Esophagus squamous epithelium (tissue), 5 donors: ENCODE measurements at places on chromosomes 6 and 20.

DNA sequence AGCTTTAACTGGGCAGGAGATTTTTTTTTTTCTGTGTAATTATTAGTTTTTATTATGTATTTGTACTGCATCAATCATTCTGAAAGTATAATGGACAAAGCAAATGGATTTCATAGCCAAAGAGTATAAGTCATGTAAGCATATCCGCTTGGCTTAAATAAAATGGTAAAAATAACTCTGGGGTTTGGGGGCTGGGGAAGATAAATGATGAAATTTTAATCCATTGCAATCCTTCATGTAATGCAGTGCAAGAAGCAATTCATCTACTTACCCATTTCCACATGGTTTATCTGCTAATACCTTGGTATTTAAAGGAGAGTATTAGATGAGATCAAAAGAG is 781.4 kb downstream of the QKI start:
- no peak overlapping the region for H3K4me3 ChIP-seq
- no peaks in the 10 kb centered on the region for H3K4me1 ChIP-seq
- no peaks in the 10 kb centered on the region for H3K27me3 ChIP-seq
- DNase-seq: no peak

DNA sequence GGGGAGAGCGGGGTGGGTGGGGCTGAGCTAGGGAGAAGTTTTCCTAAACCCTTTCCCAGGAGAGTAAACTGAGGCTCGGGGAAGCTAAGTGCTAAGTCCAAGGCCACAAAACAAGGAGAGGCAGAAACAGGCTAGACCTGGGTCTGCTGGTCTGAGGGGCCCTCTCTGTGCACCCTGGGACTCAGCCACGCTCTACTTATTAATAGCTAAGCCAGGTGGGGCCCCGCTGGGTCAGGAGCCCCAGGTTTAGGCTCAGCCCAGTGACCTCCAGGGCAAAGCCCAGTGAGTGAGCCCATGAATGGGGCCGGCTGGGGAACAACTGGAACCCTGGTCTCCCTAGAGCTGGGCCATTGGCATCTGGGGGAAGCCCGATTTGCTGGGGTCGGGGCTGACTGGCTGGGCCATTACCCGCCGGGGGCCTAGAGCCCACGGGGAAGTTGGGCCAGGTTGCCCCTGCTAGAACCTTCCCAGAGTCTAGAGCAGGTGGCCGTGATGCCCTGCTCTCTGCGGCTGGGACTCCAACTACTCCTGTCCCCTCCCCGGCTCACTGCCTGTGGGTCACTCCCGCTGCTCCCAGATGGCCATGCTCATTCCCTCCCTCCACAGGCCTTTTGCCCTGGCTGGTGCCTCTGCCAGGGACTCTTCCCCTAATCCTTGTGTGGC is 24.1 kb upstream of the NOL4L start:
- no peak overlapping the region for H3K4me3 ChIP-seq
- H3K27me3 ChIP-seq: no peaks in the 10 kb centered on the region
- no peak overlapping the region for H3K27ac ChIP-seq
- no peaks in the 10 kb centered on the region for H3K36me3 ChIP-seq

- peaks cover 2% of the 10 kb centered on the region for H3K4me1 ChIP-seq
- H3K4me3 ChIP-seq: no peak overlapping the region
- DNase-seq: no peak
- no peaks in the 10 kb centered on the region for H3K36me3 ChIP-seq
- no peak overlapping the region for H3K27ac ChIP-seq
- no peaks in the 10 kb centered on the region for H3K27me3 ChIP-seq
Observed at GRCh38 chr20:20546402-20546801, 166.0 kb downstream of the RALGAPA2 start.

DNA sequence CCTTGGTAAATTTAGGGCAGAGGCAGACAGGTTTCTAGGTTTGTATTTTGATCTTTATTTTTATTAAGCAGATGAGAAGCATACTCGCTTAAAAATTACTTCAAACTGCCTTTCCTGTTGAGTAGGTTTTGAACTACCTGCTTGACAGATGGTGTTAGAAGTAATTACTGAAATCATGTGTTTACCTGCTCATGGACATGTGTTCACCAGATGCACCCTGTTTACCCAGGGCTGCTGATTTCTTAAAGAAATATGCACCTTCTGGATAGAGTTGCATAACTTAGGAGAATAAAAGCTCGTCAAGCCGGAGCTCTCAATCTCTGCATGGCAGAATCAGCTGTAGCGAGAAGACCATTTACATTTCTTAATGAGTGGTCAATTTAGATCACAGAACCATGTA is 165.1 kb downstream of the CDKAL1 start:
- peak overlapping the region; percentile 45 for H3K27ac ChIP-seq
- H3K36me3 ChIP-seq: no peaks in the 10 kb centered on the region
- no peak for DNase-seq
- H3K4me3 ChIP-seq: no peak overlapping the region
- no peaks in the 10 kb centered on the region for H3K27me3 ChIP-seq

DNA sequence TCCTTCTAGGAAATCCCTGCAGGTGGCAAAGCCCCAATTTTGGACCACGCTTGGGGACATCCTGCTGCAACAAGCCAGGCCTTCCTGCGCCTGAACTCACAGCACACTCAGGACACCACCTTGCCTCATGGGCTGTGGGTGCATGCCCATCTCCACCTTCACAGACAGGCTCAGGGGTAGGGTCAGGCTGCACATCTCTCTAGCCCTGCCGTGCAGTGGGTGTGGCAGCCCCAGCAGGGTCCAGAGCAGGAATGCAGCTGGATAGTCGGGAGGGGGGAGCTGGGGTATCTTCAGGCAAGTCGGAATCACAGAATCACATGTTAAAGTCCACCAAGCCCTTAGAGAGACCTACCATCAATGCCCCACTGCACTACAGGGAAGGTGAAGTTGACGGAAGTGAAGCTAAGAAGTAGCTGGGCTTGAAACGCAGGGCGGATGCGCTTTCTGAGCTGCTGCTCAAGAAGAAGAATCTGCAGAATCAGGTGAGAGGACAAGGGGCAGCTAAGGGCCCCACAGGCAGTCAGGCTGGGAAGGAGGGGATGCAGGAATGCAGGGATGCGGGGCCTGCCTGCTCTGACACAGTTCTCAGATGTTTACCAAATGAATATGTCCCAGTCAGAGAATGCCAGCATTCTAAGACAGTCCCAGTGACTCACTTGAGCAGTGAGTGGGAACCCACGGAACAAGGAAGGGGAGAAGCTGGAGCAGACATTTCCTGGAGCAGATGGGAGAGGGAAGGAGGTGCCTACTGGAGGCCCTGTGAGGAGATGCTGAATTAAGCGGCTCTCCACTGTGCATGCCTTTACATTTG is 11.3 kb downstream of the SERPINB6 start:
- peaks cover 19% of the 10 kb centered on the region for H3K36me3 ChIP-seq
- peaks cover 28% of the 10 kb centered on the region for H3K4me1 ChIP-seq
- peak overlapping the region; percentile 72 for H3K27ac ChIP-seq
- DNase-seq: no peak
- H3K4me3 ChIP-seq: no peak overlapping the region

DNA sequence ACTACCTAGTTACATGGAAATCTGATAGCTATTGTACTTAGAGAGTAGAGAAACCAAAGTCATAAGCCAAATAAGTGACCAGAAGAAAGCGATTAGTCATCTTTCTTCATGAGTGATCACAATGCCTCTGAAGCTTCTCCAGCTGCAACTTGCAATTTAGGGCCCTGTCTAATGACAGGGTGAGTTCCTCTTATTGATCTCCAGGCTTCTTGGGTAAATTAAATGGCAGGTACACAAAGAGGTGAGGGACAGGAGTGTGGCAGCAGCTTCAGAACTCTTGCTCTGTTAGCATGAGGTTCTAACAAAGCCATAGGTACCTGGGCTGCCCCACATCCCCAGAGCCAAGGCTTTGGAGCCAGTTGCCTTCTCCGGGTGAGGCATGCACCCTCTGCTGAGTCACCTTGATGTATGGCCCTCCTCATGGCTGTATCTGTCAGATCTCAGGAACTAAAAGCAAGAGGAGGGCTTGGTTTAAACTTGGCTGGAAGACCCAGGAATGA is 60.8 kb downstream of the PRDM1 start:
- no peaks in the 10 kb centered on the region for H3K27me3 ChIP-seq
- no peaks in the 10 kb centered on the region for H3K36me3 ChIP-seq
- no peak overlapping the region for H3K27ac ChIP-seq
- H3K4me1 ChIP-seq: peaks cover 12% of the 10 kb centered on the region
- no peak for DNase-seq

GRCh38 chr6:124683507-124683906 is 278.7 kb upstream of the RNF217 start:
- H3K36me3 ChIP-seq: no peaks in the 10 kb centered on the region
- DNase-seq: no peak
- H3K27ac ChIP-seq: no peak overlapping the region
- no peaks in the 10 kb centered on the region for H3K27me3 ChIP-seq

DNA sequence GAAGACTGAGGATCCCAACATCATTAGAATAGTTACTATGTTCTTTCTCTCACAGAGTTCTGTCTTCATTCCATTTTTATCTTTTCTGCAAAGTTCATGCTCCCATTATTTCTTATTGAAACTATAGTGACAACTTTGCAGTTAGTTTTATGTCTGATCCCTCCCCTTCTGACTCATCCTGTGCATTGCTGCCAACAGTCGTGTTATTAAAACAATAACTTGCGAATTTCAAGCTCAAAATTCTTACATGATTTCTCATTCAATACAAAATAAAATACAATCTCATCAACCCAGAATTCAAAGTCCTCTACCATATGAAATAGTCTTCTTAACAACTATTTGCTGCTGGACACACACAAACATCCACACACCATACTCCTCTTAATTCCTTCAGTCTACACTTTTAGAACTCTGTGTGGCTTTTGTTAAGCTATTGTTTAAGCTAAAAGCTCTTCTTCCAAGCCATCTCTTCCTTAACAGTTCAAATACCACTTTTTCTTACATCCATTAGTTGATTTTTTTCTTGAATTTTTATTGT is 261.4 kb upstream of the IRAK1BP1 start:
- no peak overlapping the region for H3K4me3 ChIP-seq
- H3K4me1 ChIP-seq: no peaks in the 10 kb centered on the region
- H3K27ac ChIP-seq: no peak overlapping the region
- H3K36me3 ChIP-seq: no peaks in the 10 kb centered on the region

GRCh38 chr6:88807622-88808021 is 155.8 kb downstream of the RNGTT start:
- DNase-seq: no peak
- no peak overlapping the region for H3K27ac ChIP-seq
- H3K4me1 ChIP-seq: no peaks in the 10 kb centered on the region
- H3K4me3 ChIP-seq: no peak overlapping the region
- no peaks in the 10 kb centered on the region for H3K36me3 ChIP-seq

- H3K36me3 ChIP-seq: no peaks in the 10 kb centered on the region
- DNase-seq: no peak
- no peak overlapping the region for H3K4me3 ChIP-seq
- no peak overlapping the region for H3K27ac ChIP-seq
- H3K27me3 ChIP-seq: no peaks in the 10 kb centered on the region
- H3K4me1 ChIP-seq: peaks cover 5% of the 10 kb centered on the region
Observed at GRCh38 chr20:24836661-24837299, 112.3 kb upstream of the CST7 start.

DNA sequence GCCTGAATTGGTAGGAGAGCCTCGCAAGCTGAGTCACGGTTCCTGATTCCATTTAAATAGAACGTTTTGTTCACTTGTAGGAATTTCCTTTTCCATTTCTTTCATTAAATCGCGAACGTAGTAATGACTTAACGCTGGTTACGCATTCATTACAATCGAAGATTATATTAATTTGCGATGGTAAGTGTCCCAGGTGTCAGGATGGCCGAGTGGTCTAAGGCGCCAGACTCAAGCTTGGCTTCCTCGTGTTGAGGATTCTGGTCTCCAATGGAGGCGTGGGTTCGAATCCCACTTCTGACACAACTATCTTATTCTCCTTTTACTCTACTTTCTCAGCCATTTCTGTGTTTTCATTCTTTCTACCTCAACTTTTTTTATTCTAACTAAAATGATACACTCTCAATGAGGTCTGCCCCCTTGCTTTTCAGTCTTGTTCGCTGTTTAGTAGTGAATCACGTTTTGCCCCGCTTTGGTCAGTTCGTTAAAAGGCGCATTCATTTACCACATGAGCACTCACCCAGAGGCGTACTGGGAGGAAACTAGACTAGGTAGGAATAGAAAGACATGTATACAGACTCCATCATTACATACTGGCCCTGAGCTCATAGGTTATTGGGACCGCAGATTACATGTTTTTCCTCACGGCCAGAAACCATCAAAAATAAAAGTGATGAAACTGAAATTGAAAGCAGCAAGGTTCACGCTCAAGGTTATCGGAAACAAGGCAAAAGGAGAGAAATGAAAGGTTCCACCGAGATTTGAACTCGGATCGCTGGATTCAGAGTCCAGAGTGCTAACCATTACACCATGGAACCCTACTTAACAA is 17.3 kb upstream of the TRIM27 start:
- H3K27me3 ChIP-seq: no peaks in the 10 kb centered on the region
- peaks cover 11% of the 10 kb centered on the region for H3K4me1 ChIP-seq
- peak overlapping the region; percentile 75 for H3K4me3 ChIP-seq
- no peaks in the 10 kb centered on the region for H3K36me3 ChIP-seq

GRCh38 chr6:72930556-72931132 is 294.7 kb downstream of the KHDC1L start:
- no peak overlapping the region for H3K4me3 ChIP-seq
- no peaks in the 10 kb centered on the region for H3K27me3 ChIP-seq

DNA sequence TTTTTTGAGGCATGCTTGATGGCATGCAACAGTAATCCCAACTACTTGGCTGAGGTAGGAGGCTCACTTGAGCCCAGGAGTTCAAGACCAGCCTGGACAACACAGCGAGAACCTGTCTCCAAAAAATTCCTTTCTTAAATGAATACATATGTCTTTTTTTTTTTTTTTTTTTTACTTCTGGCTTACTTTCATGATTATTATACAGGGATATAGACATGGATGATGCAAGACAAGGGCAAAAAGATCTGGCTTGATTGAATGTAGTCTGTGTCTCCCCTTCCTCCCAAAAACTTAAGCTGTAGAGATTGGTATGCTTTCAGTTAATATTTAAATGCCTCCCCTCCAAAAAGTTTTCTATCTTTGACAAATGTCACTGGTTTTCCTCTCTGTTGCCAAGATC is 7.6 kb downstream of the SNX3 start:
- no peak overlapping the region for H3K27ac ChIP-seq
- H3K4me3 ChIP-seq: no peak overlapping the region
- no peaks in the 10 kb centered on the region for H3K36me3 ChIP-seq
- no peak for DNase-seq
- no peaks in the 10 kb centered on the region for H3K27me3 ChIP-seq

GRCh38 chr6:10962673-10963072 is 75.8 kb downstream of the SYCP2L start:
- DNase-seq: no peak
- H3K27ac ChIP-seq: no peak overlapping the region
- H3K4me3 ChIP-seq: no peak overlapping the region
- H3K27me3 ChIP-seq: no peaks in the 10 kb centered on the region
- no peaks in the 10 kb centered on the region for H3K36me3 ChIP-seq
- H3K4me1 ChIP-seq: no peaks in the 10 kb centered on the region

- no peaks in the 10 kb centered on the region for H3K36me3 ChIP-seq
- DNase-seq: no peak
- peaks cover 11% of the 10 kb centered on the region for H3K4me1 ChIP-seq
- no peak overlapping the region for H3K27ac ChIP-seq
Observed at GRCh38 chr20:41009946-41010345, 18.7 kb upstream of the TOP1 start.
